ENCODE measurements at places on chromosomes 5 and 9.

GRCh38 chr5:4532705-4533080 is 607.4 kb upstream of the ADAMTS16 start:
- DNase-seq, result no peak

- no peak for DNase-seq
Observed at GRCh38 chr5:115702025-115702424, 76.2 kb upstream of the TMED7 start.

- no peak for DNase-seq
Observed at GRCh38 chr5:135312255-135312935, 86.6 kb downstream of the MACROH2A1 start.

- no peak for DNase-seq
Observed at GRCh38 chr5:128083811-128084227, 253 bp downstream of the SLC12A2 start.

GRCh38 chr5:125595095-125595494 is 828.1 kb upstream of the GRAMD2B start:
- no peak for DNase-seq

All from GM18507 (cell line).